RPMI7951 (cell line): ENCODE measurements at places on chromosomes 5 and 9.
A peak's percentile ranks its signal among the peaks of the same experiment; 100 is the strongest.

DNA sequence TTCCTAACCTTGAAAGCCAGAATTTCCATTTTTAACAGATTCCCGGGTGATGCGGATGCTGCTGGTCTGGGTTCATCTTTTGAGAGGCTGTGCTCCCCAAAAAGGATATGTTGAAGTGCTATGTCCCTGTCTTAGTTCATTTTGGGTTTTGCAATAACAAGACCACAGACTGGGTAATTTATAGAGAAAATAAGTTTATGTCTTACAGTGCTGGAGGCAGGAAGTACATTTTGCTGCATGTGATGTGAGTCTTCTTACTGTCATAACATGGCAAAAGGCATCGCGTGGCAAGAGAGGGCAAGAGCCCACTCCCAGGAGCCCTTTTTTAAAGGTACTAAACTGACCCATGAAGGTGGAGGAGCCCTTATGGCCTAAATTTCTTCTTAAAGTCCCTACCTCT is 114.1 kb downstream of the DAPK1 start:
- DNase-seq: no peak

DNA sequence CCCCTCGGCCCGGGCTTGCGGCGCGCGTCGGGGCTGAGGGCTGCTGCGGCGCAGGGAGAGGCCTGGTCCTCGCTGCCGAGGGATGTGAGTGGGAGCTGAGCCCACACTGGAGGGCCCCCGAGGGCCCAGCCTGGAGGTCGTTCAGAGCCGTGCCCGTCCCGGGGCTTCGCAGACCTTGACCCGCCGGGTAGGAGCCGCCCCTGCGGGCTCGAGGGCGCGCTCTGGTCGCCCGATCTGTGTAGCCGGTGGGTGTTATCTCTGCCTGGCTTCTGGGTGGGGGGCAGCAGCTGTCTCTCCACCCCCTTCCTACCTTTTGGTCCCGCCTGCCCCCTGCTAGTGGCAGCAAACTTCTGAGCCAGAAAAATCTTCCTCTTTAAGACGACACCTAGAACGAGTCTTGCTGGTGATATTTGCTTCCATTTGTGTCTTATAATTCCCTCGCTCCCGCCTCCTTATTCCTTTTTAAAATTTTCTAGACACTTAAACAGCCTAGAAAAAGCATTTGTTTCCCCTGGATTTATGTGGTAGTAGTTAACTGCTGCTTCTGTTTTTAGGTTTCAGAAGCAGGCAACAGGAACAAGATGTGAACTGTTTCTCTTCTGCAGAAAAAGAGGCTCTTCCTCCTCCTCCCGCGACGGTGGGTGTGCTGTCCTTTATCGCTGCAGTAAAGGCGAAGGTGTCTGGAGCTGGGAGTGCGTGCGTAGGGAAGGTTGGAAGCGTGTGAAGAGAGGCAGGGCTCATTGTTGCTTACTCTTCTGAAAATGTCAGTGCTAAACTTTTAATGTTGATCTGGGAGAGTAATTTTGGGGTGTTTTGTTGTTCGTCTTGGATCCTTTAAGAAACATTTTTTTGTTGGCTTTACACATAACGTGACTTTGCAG is 554 bp downstream of the JAK2 start:
- DNase-seq: peak; percentile 45

- DNase-seq: peak; percentile 39
Measured at GRCh38 chr9:94084314-94084713, at the start of gene PTPDC1. TSS of gene PTPDC1 (plus strand) at chr9:94084464. CDS start at chr9:94084531, 67 bp downstream.

DNA sequence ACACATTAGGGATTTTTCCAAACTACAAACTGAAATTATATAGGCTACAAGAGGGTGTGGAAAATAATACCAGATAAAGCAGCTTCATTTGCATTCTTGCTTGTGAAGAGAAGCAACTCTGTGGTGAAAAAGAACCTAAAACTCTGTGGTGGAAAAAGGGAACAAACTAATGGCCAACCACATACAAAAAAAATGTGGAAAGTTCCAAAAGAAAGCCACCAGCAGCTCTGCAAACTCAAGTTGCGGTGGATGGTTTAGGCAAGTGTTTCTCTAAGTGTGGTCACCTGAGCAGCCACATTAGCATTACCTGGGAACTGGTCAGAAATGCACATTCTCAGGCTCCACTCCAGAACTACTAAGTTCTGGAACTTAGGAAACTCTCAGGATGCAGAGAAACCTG is 586.4 kb downstream of the ACTL7B start:
- no peak for DNase-seq

DNA sequence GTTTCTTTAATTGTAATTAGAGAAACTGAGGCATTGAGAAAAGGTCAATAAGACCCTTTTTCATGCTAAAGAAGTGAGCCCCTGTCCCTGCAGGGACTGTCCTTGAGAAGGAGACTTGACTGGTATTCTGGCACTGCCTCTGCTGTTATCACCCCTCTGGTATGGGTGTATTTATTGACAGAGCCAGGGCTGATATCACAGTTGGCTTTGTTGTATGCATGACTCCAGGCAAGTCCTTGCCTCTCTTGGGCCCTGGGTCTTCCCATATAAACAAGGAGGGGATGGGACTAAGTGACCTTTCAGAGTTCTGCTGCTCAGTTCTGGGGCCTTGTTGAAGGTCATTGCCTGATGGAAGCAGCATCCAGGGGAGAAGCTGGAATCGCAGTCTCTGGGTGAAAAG is 71.8 kb upstream of the PPARGC1B start:
- no peak for DNase-seq
